ENCODE measurements at places on chromosomes 12 and 14. TPM values are rescaled to one million over a fixed set of nuclear protein-coding genes. Genes with fewer than 3 reads are reported as not detected.

GLIPR1L1 gene
- total RNA-seq = not detected

CPNE6 gene
- 1.9 TPM for total RNA-seq

DNA sequence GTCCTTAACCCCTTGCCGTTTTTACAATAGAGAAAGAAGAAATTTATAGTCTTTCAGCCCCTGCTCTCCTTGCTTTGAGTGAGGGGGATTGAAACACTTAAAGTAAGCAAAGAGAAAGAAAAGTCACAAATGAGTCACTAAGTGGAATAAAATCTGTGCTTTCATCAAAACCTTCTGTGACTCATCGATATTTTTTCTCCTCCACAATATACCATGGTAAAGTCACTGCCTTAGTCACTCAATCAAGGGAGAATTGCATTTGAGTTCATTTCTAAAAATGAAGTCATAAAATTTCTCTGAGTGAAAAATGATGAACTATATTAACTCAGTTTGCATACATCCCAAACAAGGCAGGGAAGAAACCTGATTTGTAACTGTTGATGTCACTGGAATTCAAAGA, 470.3 kb downstream of the FOXG1 start:
- no peak for DNase-seq

- DNase-seq = peak; percentile 92
Measured at GRCh38 chr12:106903241-106903945, 52.3 kb upstream of the TMEM263 start.

Measured in Peyer's patch (tissue), 4 donors.